ENCODE measurements at places on chromosomes 2 and 18.

- DNase-seq = no peak
Observed at GRCh38 chr18:3084206-3084605, 71.3 kb upstream of the LPIN2 start.

DNA sequence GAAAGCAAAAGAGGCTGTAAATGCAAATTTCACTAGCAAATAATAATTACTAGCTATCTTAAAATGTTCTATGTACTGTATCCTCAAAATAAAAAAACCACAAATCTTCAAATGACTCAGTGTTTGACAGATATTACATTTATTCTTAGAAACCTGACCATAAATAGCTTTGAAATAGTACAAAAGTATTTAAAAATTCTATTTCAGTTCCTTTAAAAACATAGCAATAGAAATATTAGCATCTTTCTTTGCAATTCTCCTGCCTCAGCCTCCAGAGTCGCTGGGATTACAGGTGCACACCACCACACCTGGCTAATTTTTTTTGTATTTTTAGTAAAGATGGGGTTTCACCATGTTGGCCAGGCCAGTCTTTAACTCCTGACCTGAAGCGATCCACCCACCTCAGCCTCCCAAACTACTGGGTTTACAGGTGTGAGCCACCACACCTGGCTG, 50.6 kb downstream of the MSH6 start:
- no peak for DNase-seq

DNA sequence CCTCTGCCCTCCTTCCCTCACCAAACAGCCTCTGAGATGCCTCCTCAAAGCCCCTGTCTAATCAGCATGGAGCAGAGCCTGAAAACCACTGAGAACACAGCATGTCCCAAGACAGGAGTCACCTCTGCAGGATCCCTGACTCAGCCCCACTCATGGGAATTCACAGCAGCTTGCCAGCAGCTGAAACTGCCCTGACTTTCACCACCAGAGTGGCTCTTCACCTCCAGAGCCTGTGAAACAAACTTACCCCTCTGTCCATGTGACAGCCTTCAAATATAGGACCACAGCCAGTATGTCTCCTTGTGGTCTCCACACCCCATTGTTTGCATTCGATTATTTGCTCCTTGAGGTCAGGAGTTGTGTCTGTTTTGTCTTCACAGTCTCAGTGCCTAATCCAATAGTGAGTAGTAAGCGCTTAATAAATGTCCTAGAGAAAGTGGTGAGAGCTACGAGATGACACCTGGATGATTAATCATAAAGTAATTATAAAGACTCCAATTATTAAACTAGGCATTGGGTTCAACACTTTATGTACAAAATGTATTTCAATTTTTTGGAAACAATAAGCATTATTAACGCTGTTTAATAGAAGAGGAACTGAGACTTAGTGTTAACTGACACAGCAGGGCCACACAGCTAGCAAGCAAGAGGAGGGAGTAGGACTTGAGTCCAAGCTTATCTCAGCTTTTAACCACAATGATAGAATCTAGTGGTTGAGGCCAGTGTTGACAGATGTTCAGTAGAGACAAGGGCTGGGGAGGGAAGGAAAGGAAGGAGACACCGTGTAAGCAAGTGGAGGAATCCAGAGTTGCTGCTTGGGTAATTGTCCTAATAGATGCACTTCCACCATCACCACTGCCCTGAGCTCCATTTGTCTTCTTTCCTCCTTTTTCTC, 358.7 kb upstream of the TNP1 start:
- no peak for DNase-seq

GRCh38 chr18:51370996-51371395, 173.5 kb upstream of the MEX3C start:
- no peak for DNase-seq

DNA sequence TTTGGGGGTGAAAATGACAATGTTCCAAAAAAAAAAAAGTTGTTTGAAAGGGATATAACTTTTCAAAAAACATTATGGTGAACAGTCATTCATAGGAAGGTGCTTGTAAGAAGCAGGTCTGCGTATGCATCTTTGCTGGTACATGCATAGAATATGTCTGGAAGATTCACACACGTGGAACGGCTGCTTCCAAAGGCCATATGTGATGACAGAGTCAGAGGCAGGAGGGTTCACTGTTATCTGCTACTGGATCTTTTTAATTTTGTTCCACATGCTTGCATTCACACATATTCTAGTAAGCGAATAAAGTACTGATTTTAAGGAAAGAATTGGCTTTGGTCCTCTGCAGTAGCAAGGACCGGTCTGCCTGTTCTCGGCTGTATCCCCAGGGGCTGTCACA, 193.4 kb downstream of the SMAD7 start:
- DNase-seq = no peak

- DNase-seq = no peak
Observed at GRCh38 chr2:120938045-120938771, 202.5 kb downstream of the GLI2 start.

DNA sequence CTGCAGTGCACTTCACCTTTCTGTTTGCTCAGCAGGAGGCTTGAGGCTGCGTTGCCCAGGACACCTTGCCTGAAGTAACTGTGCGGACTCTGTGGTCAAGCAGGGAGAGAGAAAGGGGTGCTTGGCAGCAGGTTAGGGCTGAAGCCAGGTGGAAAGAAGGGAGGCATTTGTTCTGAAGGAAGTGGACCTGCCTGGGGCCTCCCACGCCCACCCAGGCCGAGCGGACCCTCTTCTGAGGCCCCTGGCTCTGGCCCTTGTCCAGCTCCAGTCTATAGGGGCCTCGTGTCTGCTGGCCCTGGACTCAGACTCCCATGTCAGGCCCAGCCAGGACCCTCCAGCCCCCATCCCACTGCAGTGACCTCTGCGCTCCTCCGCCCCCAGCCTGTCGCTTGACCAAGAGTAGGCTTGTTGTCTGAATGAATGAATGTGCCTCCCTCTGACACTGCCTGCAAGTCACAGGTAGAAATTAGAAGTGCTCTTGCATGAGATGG, 2.5 kb downstream of the SNED1 start:
- no peak for DNase-seq

GRCh38 chr18:61797696-61798590, 94.9 kb downstream of the RNF152 start:
- no peak for DNase-seq

- no peak for DNase-seq
Observed at GRCh38 chr2:9824441-9824840, 18.8 kb upstream of the TAF1B start.

- no peak for DNase-seq
Observed at GRCh38 chr18:63258749-63259566, 60.6 kb downstream of the BCL2 start.

GRCh38 chr2:216689397-216689796, 6.0 kb downstream of the IGFBP5 start:
- DNase-seq = no peak

DNA sequence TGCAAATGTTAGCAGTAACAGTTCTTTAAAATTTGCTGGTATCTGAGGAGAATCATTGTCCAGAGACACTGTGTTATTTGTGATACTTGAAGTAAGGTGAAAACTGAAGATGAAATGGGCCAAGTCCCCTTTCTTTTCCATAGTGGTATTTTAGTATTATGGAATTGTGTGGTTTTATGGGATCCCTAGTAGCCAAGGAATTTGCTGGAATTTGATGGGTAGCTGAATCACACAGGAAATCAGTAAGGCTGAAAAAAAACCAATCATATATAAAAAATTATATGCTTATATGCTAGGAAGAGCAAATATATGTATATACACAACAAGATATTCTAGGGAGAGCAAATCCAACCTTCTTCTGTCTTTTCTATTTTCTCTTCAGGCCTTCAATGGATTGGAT, 54.2 kb upstream of the TACR1 start:
- DNase-seq = no peak

DNA sequence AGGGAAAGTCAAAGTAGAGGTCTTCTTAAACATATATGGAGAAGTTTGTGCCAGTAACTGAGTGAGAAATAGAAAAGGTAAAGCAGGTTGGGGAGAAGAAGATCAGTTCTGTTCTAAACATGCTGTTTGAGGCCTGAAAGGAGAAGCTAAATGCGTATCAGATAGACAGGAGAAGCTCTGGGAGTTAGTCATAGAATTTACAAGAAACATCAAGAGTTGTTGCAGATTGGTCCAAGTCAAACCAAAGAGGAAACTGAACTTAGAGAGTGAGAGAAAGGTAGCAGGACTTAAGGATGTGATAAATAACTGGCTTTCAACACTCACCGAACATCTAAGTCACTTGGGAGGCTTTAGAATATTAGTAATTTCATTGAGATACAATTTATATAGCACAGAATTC, 29.2 kb upstream of the CERS6 start:
- no peak for DNase-seq

DNA sequence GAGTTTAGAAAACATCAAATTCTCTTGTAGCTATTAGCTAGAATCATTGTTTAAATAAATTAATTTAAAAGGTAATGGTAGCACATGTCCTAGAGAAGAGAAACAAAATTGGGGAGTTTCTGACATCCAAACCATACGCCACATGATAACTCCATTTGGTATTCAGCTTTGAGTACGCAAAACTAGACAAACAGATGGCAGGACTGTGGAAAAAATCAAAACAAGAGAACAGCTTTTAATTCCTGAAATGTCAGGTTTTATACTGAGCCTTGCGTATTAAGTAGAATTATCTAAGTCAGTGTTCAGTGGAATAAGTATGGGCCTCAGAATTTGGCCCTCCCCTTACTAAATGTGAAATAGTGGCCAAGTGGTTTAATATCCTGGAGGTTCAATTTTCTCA, 82.4 kb upstream of the PDE1A start:
- DNase-seq = no peak

- peak; percentile 99 for DNase-seq
Observed at GRCh38 chr18:3595369-3596273, 145.6 kb downstream of the TGIF1 start.

- DNase-seq = no peak
Observed at GRCh38 chr2:105795575-105795934, 50.8 kb downstream of the NCK2 start.

GRCh38 chr2:30231996-30232800, 864 bp downstream of the LBH start:
- DNase-seq = no peak

- DNase-seq = no peak
Observed at GRCh38 chr18:25455646-25456045, 103.7 kb upstream of the ZNF521 start.

DNA sequence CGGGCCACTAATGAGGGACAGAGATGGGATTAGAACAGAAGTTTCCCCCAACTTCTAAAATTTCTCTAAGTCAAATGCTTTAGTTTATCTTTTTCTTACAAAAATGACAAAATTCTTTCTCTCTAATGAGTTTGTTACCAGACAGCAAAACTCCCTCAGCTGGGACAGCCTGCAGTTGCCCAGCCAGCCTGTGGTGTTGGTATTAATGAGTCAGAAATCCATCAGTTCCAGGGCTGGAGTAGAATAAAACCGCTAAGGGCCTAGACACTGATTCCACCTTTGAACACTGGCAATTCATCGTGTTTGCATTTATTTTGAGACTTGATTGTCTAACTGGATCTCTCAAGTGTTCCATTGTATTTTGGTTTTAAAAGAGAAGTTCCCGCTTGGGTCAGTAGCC, 38.3 kb upstream of the SMAD2 start:
- DNase-seq = peak; percentile 56

- peak; percentile 33 for DNase-seq
Observed at GRCh38 chr2:12435430-12436222, 281.1 kb upstream of the TRIB2 start.

GRCh38 chr2:226869371-226869770, 33.5 kb downstream of the RHBDD1 start:
- no peak for DNase-seq

- DNase-seq = no peak
Observed at GRCh38 chr2:10378189-10378588, 69.9 kb downstream of the ODC1 start.

GRCh38 chr18:3401669-3402620, 48.0 kb upstream of the TGIF1 start:
- DNase-seq = no peak

- no peak for DNase-seq
Observed at GRCh38 chr2:17962876-17963275, 84.4 kb downstream of the KCNS3 start.

GRCh38 chr2:98781822-98782221, 50.9 kb upstream of the MGAT4A start:
- no peak for DNase-seq

- DNase-seq = peak; percentile 52
Observed at GRCh38 chr2:147006736-147007141, 838.1 kb upstream of the ACVR2A start.

DNA sequence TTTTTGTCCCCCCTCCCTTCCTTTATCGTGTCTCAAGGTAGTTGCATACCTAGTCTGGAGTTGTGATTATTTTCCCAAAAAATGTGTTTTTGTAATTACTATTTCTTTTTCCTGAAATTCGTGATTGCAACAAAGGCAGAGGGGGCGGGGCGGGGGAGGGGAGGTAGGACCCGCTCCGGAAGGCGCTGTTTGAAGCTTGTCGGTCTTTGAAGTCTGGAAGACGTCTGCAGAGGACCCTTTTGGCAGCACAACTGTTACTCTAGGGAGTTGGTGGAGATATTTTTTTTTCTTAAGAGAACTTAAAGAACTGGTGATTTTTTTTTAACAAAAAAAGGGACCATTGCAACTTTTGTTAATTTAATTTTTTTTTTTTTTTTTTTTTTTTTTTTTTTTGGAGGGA, 2.1 kb downstream of the SOX11 start:
- no peak for DNase-seq

DNA sequence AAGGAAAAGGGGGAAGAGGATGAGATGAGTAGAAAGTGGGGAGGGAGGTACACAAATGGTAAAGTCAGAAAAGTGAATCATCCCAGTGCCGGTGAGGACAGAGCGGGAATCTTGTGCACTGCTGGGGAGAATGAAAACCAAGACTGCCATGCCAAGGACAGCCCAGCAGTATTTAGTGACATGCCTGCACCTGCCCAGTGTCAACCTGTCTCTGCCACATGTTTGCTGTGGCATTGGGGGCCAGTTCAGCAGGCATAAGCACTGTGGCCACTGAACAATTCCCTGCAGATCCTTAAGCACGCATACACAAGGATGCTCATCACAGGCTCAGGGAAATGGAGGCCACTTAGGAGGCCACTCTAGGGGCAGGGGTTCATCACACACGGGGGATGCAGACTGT, 5.2 kb upstream of the KCNK3 start:
- DNase-seq = no peak

DNA sequence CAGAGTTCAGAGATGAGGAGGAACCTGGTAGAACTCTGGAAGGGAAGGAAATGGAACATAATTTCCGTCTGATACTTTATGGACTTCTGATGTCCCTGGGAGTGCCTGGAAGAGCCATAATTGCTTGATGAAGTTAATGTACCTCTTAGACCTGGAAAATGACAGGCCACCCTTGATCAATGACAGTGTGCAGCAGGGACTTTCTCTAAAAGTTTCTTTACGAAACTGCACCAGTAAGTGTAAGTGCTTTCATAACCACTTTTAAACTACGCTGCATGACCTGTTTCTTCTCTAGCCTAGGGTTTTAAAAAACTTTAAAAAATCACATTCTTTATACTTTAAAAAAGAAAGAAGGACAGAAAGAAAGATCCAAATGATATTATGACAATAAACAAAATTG, 164.5 kb downstream of the LPIN1 start:
- no peak for DNase-seq

DNA sequence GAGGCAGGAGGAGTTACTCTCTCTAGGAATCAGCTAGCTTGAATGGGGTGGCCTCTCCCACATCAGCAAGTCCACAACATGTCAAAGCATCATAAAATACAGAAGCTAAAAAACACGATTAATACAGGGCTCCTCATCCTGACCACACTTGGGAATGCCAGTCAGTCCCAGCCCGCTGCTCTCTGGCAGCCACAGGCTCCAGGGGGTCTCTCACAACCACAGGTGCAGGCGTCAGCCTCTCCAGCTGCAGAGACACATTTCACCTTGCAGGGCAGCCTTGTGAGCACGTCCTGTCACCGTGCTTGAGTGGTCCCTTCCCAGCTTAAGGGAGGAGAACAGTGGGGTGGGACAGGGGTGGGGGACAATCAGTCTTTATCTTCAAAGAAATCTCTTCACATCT, 137.4 kb upstream of the SH3BP4 start:
- no peak for DNase-seq
